ENCODE measurements at places on chromosomes 2 and 18. TPM values are rescaled to one million over a fixed set of nuclear protein-coding genes. Genes with fewer than 3 reads are reported as not detected.

EVX2 gene
- not detected for total RNA-seq

DNA sequence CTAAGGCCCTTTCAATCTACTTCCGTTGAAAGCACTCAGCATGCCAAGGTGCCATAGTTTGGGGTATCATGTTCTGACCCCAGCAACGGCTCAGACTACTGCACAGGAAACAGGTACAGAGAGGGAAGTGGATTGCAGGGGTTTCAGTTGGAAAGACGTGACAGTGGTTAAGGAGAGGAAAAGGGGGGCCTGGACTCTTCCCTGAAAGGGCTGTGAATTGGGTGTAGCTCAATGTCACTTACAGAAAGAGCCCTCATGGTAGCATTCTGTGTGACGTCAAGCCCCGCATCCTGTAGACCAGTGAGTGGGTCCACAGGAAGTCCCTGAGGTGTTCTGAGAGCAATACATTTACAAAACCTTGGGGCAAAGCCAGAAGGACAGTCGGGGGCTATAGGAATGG, 121.5 kb upstream of the GYPC start:
- no peak for DNase-seq

DNA sequence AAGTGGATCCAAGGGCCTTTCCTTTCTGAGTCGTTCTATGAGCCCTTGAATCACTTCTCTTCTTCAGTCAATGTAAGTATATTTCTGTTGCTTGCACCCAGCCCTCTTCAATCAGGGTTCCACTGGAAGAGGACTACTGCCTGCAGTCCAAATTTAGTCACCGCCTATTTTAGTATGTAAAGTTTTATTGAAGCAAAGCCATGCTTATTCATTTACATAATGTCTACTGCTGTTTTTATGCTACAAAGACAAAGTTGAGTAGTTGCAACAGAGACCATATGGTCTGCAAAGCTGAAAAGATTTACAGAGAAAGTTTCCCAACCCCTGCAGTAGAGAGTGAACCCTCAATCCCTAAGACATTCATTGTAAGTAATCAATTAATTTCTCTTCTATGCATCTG, 332.5 kb upstream of the TNP1 start:
- DNase-seq = no peak

DNA sequence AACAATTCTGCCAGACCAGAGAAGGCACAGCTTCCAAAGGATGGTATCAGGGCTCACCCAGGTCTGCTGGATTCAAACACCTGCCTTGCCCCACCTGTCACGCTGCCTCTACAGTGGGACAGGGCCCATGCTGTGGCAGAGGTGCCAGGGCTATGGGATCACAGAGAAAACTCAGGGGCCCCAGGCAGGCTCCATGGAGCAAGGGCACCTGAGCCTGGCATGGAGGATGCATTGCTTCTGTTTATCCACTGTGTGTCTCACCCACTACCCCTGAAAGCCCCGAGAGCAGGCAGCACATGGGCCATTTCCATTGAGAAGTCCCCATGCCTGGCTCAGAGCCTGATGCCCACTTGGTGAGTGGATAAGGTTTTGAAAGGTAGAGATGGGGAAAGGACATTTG, 76.0 kb downstream of the TNS1 start:
- DNase-seq = no peak

- DNase-seq = no peak
Observed at GRCh38 chr2:144950899-144951560, 431.1 kb upstream of the ZEB2 start.

GRCh38 chr2:172829229-172829628, 93.6 kb downstream of the RAPGEF4 start:
- DNase-seq = no peak

GRCh38 chr2:29902356-29902755, 19.0 kb downstream of the ALK start:
- no peak for DNase-seq

DNA sequence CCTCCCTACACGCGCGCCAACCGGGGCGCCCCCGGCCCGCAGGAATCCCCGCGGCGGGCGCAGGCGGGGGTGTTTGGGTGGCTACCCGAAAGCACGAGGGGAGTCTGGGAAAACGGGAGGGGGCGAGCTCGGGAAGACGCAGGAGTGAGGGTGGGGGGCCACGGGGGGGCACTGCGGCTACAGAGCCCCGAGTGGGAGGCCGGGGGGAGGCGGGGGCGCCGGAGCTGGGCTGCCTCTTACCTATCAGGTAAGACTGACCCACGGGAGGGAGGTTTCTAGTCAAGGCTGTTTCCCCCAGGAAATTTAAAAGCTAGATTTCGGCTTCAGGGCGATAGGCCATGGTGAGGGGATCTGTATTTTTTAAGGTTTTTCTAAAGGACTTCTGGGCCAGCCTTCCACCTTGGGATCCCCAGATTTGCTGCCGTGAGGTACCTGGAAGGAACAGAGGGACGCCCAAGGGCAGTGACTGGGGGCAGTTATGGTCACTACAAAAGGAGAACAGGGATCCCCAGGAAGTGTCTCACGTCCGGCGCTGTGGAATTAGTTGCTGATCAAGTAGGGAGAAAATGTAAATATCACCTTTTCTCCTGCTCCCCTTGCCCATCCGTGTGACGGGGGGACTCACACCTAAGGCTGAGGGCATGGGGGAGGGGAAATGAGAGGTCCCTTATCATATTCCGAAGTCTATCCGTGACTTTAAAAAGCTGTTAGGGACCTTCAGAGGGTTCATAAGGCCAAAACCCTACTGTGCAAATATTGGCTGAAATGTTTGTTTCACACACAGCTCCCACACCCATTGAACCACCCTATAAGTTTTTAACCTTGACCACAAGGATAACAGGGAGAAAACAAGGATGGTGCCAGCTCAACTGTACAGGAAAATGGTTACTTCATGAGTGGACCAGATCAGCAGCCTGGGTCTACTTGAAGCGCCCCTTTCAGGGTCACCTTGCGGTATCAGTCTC, 638 bp upstream of the IRS1 start:
- DNase-seq = no peak

All from naive thymus-derived CD8-positive, alpha-beta T cell (primary cell).